ENCODE measurements at places on chromosomes 7 and 10.

DNA sequence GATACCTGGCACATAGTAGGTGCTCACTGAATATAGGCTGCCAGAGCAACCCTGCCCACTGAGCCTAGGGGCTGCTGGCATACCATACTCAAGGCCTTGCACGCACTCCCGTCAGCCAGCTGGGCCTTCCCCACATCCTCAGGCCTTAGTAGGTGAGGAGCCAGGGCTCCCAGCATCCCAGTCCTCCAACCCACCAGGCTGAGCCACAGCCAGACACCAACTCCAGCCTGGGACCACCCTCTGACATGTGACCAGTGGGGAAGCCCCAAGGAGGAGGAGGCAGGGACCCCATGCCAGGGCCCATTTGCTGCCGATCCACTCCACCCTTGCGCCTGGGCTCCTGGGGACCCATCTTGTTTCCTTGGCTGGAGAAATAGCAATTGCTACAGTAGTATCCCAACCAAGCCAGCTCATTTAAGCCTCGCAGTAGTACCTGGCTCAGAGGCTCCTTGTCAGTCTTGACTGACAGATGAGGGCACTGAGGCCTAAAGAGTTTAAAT, 11.4 kb downstream of the SLIT1 start:
- DNase-seq = no peak

GRCh38 chr10:72014785-72015480, 50.7 kb downstream of the CHST3 start:
- DNase-seq = no peak

GRCh38 chr10:30784524-30784896, 155.0 kb upstream of the LYZL2 start:
- no peak for DNase-seq

DNA sequence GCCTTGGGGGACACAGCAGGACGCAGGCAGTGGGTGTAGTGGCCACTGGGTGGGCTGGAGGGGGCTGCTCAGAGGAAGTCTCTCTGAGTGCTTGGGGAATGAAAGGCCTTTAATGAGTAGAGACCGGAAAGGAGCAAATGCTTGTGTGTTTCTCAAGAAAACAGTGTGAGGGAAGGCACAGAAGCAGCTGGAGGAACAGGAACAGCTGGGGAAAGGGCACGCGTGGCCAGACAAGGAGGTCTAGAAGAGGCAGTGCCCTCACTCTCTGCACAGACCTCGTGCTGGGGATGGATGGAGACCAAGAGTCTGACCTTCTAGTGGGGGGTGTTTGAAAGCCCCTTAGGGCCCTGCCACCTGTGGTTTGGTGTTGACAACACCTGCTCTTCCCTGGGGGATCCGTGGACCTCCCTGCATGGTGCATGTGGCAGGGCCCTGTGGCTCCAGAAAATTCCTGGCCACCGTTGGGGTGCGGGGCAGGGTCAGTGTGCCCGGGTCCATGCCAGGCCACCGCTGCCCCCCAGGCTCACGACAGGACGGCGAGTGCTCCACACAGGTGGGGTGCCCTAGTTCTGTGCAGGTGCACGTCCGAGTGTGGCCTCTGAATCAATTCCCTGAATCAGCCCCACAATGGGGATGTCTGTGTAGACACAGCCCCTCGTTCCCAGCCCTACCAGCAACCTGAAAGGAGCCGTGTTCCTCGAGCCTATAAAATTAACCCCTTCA, 25.9 kb upstream of the FAM20C start:
- no peak for DNase-seq

GRCh38 chr7:129824291-129825208, 128.2 kb downstream of the UBE2H start:
- no peak for DNase-seq

- DNase-seq = no peak
Measured at GRCh38 chr7:55189146-55189766, 170.4 kb downstream of the EGFR start.

GRCh38 chr10:49080965-49081364, 34.4 kb downstream of the VSTM4 start:
- peak; percentile 41 for DNase-seq

Measured in stimulated activated effector memory CD8-positive, alpha-beta T cell treated with anti-CD3 and anti-CD28 coated beads, Interleukin-12 subunit alpha, Interleukin-12 subunit beta, amount 100 ng/mL, for 72 hours (primary cell).